ENCODE measurements at places on chromosomes 6 and 20.

GRCh38 chr20:17928633-17929311 lies 39.8 kb downstream of the SNX5 start:
- DNase-seq: no peak

- DNase-seq: no peak
These were observed 150.3 kb upstream of the SASH1 start for GRCh38 chr6:148192310-148192709.

DNA sequence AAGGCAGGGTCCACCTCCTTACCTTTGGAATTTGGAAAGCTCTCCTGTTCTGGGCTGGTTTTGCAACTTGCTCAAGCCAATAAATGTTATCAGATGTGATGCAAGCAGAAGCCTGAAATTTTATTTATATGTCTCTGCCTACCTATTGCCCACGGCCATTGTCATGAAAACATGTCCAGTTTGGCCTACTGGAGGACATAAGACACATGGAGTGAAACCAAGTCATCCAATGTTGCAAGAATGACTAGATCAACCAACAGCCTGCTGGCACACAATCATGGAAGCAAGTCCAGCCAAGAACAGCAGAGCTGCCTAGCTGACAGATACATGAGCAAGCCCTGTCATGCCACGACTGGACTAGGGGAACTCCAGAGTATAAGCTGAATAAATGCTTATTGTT lies 56.7 kb upstream of the IRAK1BP1 start:
- DNase-seq: no peak

- no peak for DNase-seq
These were observed 253.7 kb upstream of the PLCB4 start for GRCh38 chr20:8815208-8815607.

GRCh38 chr6:16041327-16041726 lies 87.6 kb upstream of the MYLIP start:
- DNase-seq: no peak

DNA sequence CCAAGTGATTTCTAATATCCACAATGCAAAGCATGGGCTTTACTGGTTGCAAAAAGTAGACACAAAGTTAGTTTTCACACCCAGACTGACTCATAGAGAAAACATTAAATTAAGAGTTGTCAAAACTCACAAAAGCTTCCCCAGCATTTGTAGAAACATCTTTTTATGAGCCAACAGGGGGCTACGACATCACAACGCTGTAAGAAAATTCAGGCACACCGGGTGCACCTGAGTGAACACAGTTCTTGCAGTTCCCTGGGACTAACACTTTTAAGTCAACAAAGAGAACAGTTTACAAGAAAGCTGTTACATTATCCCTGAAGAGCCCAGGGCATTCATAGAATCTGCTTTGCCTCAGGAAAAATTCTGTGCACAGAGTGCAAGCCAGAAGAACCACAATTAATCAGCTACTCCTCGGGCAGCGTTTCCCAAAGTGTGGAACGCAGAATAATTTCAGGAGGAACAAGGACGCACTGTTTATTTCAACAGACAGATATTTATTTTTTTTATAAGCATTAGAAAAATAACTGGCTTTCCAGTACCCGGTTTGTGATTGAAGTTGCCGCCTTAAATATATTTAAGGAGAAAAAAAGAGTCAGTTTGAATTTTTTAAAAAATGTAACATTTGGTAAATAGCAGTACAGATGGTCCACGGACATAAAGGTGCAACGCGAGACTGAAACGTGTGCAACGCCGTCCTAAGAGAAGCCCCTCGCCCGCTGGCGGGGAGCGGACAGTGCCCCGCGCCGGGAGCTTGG lies 1.2 kb downstream of the NCOA5 start:
- no peak for DNase-seq

GRCh38 chr6:135540207-135540840 lies 42.8 kb upstream of the AHI1 start:
- no peak for DNase-seq

GRCh38 chr6:107600936-107601335 lies 111.0 kb downstream of the SOBP start:
- no peak for DNase-seq

- peak; percentile 93 for DNase-seq
These were observed at the start of gene RBCK1 for GRCh38 chr20:407953-408842. Gene RBCK1 (plus strand): TSS chr20:408299. CDS start chr20:408758, 459 bp downstream.

DNA sequence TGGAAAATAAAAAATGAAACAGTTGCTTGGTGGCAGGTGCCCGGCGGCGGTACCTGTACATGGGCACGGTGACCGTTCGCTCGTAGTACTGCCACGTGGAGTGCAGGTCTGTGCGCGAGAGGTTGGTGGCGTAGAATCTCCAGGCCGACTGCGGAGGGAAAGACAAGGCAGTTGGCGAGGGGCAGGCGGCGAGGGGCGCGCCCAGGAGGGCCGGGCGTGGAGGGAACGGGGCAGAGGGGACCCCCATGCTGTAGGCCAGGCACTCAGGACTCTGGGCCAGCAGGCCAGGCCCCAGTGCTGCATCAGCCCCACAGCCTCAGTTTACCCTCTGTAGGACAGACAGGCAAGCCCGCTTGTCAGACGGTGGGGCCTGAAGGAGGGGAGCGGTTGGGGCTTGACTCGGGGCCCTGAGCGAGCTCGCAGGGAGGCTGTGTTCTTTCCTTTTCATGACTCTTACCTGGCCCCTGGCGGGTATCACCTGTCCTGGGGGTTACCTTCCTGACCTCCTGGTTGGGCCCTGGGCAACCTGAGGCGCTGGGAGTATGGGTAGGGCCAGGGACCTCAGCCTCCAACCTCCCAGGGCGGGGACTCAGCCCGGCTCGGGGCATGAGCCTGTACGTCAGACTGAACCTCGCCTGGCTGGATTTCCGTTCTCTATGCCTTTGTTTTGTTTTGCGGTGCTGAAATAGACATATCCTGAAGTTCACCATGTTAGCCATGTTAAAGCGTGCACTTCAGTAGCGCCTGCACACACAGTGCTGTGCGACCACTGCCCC lies 38.5 kb downstream of the KCNQ2 start:
- no peak for DNase-seq

DNA sequence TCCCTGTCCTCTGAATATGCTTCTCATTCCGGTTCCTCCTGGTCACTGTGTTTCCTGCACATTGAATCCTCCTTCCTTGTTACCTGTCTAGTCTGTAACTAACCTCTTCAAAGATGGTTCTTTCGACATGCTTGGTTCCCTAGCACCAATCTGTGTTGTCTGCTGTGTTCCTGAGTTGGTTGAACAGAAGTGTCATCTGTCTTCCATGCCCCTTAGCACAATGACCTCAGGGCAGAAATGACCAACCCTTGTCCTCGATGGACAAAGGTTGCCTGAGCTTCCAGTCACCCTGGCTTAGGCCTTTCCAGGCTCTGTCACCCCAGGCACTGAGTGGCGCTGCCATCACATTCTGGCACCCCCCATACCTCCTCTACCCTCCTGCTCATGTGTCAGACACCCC lies 266.8 kb upstream of the RIN2 start:
- DNase-seq: no peak

DNA sequence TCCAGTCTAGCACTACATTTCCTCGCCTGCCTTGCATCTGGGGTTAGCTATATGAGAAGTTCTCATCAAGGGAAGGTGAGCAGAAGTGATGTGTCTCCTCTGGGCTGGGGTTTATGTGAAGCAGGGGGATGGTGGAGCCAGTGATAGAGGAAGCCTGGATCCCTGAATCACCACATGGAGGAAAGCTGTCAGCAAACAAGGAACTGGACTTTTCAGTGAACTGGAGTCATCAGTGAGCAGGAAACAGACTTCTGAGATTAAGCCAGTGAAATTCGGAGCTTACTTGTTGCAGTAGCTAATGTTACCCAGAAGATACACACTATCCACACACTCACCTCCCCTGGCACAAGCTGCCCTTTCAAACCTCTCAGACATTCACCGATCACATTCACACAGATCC lies 13.4 kb upstream of the TOX2 start:
- no peak for DNase-seq

- no peak for DNase-seq
These were observed 454.3 kb downstream of the BTBD3 start for GRCh38 chr20:12371990-12372389.

GRCh38 chr6:46538800-46539480 lies 47.7 kb upstream of the RCAN2 start:
- DNase-seq: no peak

- DNase-seq: no peak
These were observed 277.7 kb upstream of the RIMS1 start for GRCh38 chr6:71608646-71609045.

- no peak for DNase-seq
These were observed 123.0 kb downstream of the MAP3K7 start for GRCh38 chr6:90463874-90464273.

GRCh38 chr6:33723371-33724085 lies 12.0 kb upstream of the UQCC2 start:
- no peak for DNase-seq

GRCh38 chr6:16929809-16930208 lies 168.5 kb upstream of the ATXN1 start:
- DNase-seq: no peak

- DNase-seq: no peak
These were observed 4.3 kb downstream of the RPS12 start for GRCh38 chr6:132818404-132819359.
